Left hindlimb (tissue), 1 donor: ENCODE measurements at places on chromosomes 5 and 9.

- DNase-seq: no peak
These were observed 63.5 kb downstream of the PTPDC1 start for GRCh38 chr9:94147776-94148175.

DNA sequence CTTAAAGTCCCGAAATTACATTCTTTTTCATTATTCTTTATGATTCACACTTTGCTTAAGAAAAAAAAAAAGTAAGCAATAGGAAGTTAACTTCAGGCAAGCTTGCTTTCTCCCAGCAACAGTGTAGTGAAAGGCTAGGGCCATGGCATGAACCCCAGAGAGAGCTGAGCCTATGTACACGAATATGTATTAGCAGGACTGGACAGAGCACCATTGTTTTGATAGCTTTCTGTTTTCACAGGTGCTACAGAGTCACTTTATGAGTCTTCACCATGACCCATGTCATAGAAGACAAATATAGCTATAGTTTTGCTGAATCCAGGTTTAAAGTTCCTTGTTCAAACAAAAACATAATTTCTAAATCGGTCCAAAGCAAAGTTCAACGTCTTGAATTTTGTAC lies 199.2 kb downstream of the ADAMTSL1 start:
- DNase-seq: no peak

DNA sequence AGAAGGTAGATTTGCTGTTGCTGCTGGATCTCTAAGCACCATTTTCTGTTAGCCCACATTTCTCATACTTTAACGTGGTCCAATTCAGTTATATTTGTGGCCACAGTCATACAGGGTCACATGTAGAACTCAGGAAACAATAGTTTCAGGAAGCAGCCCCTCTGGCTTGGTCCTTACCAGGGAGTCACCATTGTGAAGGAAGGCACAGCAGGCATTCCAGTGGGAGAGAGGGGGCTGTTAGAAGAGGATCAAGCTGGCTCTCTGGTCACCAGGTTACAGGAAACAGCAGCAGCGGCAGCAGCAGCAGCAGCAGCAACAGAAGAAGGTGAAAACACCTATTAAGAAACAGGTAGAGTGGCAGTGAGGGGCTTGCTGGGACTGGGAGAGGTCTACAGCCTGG lies 14.5 kb downstream of the C9orf43 start:
- no peak for DNase-seq

- DNase-seq: peak; percentile 84
These were observed 294.3 kb downstream of the TAF11L14 start for GRCh38 chr5:17928581-17928981.

DNA sequence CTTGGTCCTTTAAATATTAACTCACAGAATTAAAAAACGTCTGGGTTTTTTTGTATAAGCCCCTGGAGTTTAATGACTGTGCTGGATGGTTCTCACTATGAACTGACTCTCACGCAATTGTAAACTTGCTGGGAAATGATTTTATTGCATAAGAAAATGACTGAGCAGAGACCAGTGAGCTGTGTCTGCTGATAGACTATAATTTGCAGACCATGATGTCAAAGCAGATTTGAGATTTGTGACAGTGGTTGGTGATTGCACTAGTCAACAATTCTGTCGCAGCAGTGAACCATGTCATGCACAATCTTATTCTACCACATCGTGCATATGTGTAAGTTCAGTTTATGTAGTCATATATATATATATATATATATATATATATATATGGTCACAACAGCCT lies 85.7 kb upstream of the C9orf72 start:
- DNase-seq: no peak

DNA sequence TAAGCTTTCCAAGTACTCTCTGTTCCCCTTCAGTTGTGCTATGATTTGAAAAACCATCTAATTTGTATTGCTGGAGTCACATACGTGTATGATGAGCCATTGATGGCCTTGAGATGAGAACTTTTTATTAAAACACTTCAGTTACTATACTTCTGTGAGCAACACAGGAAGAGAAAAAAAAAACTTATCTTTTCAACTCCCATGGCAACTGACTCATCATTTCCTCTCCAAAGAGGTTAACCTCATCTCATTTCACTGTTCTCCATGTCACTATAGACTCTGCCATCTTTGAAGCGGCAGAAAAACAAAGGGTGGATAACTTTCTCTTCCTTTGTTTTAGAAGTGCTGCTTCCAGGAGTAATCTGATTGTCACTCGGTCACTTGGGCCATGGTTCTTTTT lies 104.3 kb upstream of the PCSK1 start:
- DNase-seq: no peak

- DNase-seq: no peak
These were observed 27.5 kb upstream of the HAND1 start for GRCh38 chr5:154505567-154505966.

- no peak for DNase-seq
These were observed 317.0 kb upstream of the ADCY2 start for GRCh38 chr5:7078901-7079300.

GRCh38 chr5:141514330-141515133 lies 25.7 kb downstream of the PCDHGC5 start:
- DNase-seq: peak; percentile 62

- no peak for DNase-seq
These were observed at the start of gene GRM6 for GRCh38 chr5:178994580-178995340. Gene GRM6, minus strand, starts transcription at chr5:178995320. Its CDS starts 376 bp downstream, at chr5:178994944.

GRCh38 chr5:107570805-107571531 lies 99.8 kb downstream of the EFNA5 start:
- DNase-seq: peak; percentile 56

DNA sequence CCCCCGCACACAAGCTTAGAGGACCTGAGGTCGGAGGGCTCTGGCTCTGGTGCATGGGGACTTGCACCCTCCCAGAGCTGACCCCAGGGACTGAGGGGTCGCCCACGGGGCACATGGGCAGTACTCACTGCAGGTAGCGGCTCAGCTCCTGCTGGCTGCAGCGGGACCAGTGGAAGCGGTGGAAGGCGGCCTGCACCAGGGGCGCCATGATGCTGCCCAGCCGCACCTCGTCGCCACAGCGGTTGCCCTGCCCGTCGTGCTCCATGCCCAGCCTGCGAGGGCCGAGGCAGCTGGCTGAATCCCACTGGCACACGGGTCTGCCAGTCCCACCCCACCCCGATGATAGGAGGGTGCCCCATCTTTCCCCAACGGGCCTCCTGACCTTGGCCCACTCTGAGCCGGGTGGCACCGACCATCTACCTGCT lies 93.8 kb downstream of the ZNF354C start:
- no peak for DNase-seq

- no peak for DNase-seq
These were observed 8.2 kb downstream of the IL4 start for GRCh38 chr5:132681983-132682382.

- no peak for DNase-seq
These were observed 35.4 kb downstream of the SREK1 start for GRCh38 chr5:66179297-66180051.

DNA sequence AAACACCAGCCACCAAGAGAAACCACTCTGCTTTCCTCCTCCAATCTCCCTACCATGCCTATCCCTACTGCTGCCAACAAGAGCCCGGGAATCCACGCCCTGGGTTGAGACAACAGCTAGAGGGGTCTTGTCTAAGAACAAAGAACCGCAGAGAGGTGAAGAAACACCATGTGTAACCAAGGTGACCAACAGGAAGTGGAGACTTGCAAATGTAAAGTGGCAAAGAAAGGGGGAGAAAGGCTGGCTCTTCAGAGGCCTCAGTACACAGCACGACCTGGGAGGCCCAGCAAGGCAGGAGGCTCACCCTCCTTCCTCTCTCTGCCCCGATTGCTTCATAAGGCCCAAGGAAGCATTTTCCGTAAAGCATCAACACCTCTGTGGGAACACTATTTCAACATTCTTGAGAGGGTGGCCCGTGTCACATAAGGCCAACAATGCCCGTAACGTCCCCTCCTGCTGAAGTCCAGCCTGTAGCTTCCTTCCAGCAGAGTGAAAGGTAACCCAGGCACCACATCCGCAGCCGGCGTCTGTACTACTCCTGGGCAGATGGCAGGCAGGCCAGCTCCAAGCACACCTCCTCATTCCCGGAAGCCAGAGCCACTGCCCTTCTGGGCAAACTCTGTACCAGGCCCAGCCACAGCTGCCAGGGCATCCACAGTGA lies 18.3 kb downstream of the CCNJL start:
- no peak for DNase-seq

- DNase-seq: no peak
These were observed 8.1 kb downstream of the TTC16 start for GRCh38 chr9:127724012-127724411.

- DNase-seq: no peak
These were observed 90.7 kb downstream of the CDKN2A start for GRCh38 chr9:21903380-21903965.

DNA sequence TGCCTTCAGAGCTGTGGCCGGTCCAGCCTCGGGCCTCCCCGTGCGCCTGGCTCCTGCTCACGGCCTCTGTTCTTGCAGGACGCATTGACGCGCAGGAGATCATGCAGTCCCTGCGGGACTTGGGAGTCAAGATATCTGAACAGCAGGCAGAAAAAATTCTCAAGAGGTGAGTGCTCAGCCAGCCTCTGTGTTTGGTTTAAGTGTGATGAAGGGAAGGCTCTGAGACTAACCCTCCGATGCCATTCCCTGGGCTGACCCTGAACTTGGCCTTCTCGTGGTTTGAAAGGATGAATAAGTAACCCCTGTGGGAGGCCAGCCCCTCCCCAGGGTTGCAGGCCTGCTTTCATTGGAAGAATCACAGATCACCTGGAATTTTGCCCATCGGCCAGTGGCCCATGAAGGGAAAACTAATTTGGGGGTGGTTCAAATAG lies 26.3 kb downstream of the PTGES2 start:
- no peak for DNase-seq

- DNase-seq: no peak
These were observed 114.9 kb downstream of the PDZD2 start for GRCh38 chr5:31753700-31754357.

- no peak for DNase-seq
These were observed 62.4 kb downstream of the RAI14 start for GRCh38 chr5:34718516-34718915.

GRCh38 chr9:18707061-18707461 lies 233.1 kb downstream of the ADAMTSL1 start:
- peak; percentile 51 for DNase-seq

- no peak for DNase-seq
These were observed 290.1 kb upstream of the PTGER4 start for GRCh38 chr5:40389591-40389990.

DNA sequence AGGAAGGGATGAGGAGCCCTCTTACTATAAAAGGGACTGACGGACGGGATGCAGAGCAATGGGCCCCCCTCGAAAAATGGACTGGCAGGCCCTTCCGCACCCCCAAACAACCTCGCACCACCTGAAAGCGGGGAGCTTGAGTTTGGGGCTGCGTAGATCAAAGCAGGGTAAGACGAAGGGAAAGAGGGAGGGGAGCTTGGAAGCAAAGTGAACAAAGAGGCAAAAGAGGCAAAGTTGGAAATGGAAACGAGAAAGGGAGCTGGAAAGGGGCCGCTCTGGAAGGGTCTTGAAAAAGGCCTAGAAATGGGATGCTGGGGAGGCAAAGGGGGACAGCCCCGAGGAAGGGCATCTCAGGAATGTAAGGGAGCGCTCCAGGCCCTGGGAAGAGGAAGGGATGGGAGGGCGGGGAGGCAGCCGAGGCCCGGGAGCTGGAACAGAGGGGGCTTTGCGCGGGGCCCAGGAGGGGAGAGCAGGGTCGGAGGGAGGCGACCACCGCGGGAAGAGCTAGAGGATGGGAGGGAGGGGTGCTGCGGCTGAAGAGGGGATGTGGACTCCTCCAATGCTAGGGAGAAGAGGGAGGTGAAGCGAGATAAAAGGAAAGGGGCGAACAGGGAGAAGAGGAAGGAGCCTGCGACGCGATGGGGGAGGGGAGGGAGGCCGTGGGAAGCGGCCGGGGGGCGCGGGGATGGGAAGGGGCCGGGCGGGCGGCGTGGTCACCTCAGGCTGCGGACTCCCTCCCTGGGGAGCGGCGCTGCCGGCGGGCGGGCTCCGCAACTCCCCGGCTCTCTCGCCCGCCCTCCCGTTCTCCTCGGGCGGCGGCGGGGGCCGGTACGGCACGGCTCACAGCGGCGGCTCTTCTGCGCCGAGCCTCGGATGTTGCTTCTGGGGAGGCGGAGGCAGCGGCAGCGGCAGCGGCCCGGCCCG lies 577 bp downstream of the RNF145 start:
- DNase-seq: peak; percentile 77

- DNase-seq: peak; percentile 36
These were observed 366 bp downstream of the EPB41L4A start for GRCh38 chr5:112418659-112419163.
